Ascending aorta (tissue), 2 donors: ENCODE measurements at places on chromosomes 7 and 10.

DNA sequence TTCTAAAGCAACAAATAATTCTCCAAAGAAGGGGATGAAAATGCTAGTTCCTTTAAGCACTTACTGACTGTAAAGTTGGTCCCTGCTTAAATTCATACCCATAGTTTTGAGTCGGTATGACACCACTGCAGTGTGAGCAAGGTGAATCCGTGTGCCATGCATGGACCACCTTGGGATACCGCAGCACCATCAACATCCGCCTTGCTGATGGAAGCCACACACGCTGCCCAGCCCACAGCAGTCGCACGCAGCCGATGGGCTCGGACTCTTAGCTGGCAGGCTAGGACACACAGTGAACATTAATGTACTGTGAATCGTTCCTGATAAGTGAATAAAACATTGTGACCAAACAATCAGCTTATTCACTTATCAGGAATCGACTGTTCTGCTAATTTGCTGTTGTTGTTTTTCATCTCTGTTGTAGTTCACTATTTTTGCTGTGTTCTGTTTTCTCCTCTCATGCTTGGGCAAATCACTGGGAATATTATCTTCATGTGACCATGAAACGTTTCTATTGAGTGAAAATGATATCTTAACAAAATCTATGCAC, 275.5 kb downstream of the USP6NL start:
- H3K27ac ChIP-seq: no peak overlapping the region
- no peaks in the 10 kb centered on the region for H3K36me3 ChIP-seq
- no peaks in the 10 kb centered on the region for H3K4me1 ChIP-seq
- H3K27me3 ChIP-seq: no peaks in the 10 kb centered on the region
- no peak for DNase-seq
- H3K4me3 ChIP-seq: no peak overlapping the region

DNA sequence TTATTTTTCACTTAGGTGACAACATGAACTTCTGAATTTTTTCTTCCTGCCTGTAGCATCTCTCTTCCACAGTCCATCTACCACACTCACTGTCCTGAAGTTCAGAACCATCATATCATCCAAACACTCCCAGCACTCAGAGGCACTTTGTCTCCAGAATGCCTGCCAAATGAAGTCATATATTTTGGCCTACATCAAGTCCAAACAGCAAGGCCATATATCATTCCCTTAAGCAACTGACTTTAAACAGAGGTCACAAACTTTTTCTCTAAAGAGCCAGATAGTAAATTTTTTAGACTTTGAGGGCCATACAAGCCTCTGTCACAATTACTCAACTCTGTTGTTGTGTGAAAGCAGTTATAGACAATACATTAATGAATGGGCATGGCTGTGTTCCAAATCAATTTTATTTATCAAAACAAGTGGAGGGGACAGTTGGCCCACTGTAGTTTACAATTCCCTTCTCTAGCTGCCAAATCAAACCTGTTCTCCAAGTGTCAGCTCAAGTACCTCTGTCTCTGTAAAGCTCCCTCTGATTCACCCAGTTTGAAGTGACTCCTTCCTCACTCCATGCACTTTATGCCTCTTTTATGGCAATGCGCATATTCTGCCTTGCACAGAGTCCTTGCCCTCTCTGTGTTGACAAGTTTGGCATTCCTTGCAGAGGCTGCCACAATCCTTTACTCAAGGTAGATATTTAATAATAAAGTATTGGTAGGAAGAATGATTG, 305.7 kb downstream of the FZD1 start:
- no peak overlapping the region for H3K4me3 ChIP-seq
- no peak overlapping the region for H3K27ac ChIP-seq
- H3K36me3 ChIP-seq: no peaks in the 10 kb centered on the region
- H3K4me1 ChIP-seq: peaks cover 10% of the 10 kb centered on the region
- H3K27me3 ChIP-seq: no peaks in the 10 kb centered on the region
- no peak for DNase-seq

GRCh38 chr10:77442699-77443189, 194.9 kb downstream of the KCNMA1 start:
- no peaks in the 10 kb centered on the region for H3K36me3 ChIP-seq
- no peak overlapping the region for H3K27ac ChIP-seq
- H3K4me1 ChIP-seq: peaks cover 4% of the 10 kb centered on the region
- no peak for DNase-seq

- H3K27ac ChIP-seq: no peak overlapping the region
- H3K27me3 ChIP-seq: peaks cover 10% of the 10 kb centered on the region
- H3K4me1 ChIP-seq: peaks cover 2% of the 10 kb centered on the region
- H3K36me3 ChIP-seq: no peaks in the 10 kb centered on the region
- H3K4me3 ChIP-seq: no peak overlapping the region
Observed at GRCh38 chr7:1659696-1660095, 10.4 kb upstream of the ELFN1 start.

DNA sequence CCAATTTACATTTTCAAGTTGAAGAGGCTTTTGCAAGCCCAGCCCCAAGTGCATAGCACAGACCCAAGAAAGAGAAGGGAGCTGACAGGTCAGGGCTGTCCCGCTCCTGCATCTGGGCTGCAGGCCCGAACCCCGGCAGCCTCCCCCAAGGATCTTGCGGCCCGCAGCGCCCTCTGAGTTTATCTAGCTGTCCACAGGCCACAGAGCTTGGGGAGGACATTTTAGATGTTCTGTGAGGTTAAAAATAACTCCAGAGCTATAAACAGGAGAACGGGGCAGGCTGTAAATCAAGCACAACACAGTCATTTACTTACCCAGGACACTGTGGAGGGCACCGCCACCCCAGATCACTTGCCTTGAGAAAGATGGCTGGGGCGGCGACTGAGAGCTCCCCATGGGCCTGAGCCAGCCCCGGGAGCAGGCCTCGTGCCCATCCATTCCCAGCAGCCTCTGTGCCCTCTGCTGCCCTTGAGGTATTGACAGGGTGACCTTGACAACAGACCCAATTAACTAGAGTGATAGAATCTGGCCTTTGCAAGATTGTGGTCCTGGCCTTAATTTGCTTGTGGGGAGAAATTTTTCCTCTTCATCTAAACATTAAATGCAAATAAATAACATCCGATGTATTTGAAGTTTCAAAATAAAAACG, 563.0 kb downstream of the TCERG1L start:
- no peaks in the 10 kb centered on the region for H3K27me3 ChIP-seq
- no peaks in the 10 kb centered on the region for H3K4me1 ChIP-seq
- no peaks in the 10 kb centered on the region for H3K36me3 ChIP-seq
- peak; percentile 37 for DNase-seq
- no peak overlapping the region for H3K4me3 ChIP-seq

DNA sequence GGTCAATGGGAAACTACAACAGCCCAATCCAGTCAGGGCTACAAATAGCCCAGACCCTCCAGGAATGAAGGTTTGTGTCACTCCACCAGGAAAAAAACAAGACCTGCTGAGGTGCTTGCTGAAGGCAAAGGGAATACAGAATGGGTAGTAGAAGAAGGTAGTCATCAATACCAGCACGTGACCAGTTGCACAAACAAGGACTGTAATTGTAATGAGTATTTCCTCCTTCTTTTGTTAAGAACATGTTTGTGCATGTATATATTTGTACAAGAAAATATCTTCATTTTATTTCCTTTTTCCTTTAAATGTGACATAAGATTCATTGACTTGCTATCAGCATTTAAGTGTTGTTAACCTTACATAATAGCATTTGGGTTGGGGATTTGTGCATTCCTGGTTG, 229.3 kb downstream of the IMMP2L start:
- no peaks in the 10 kb centered on the region for H3K4me1 ChIP-seq
- H3K27me3 ChIP-seq: no peaks in the 10 kb centered on the region
- H3K4me3 ChIP-seq: no peak overlapping the region
- no peaks in the 10 kb centered on the region for H3K36me3 ChIP-seq

DNA sequence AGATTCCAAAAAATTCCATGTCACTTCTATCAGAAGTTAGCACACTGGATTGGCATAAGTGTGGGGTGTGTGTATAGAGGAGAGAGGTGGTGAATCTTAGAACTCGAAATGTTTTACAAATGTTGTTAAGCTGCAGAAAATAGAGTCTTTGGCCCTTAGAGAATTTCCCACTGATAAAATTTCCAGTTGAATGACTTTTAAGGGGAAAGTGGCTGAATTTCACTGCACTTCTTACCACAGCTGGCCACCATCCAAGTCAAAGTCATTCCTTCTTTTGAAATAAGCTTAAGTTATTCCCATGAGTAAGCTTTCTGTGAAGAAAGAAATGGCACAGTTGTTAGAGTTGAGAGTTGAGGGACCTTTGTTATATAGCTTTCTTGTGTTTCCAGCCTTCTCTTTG, 13.9 kb downstream of the VCL start:
- H3K27ac ChIP-seq: peak overlapping the region; percentile 53
- no peak overlapping the region for H3K4me3 ChIP-seq
- H3K4me1 ChIP-seq: peaks cover 6% of the 10 kb centered on the region
- no peaks in the 10 kb centered on the region for H3K36me3 ChIP-seq
- peak; percentile 71 for DNase-seq

DNA sequence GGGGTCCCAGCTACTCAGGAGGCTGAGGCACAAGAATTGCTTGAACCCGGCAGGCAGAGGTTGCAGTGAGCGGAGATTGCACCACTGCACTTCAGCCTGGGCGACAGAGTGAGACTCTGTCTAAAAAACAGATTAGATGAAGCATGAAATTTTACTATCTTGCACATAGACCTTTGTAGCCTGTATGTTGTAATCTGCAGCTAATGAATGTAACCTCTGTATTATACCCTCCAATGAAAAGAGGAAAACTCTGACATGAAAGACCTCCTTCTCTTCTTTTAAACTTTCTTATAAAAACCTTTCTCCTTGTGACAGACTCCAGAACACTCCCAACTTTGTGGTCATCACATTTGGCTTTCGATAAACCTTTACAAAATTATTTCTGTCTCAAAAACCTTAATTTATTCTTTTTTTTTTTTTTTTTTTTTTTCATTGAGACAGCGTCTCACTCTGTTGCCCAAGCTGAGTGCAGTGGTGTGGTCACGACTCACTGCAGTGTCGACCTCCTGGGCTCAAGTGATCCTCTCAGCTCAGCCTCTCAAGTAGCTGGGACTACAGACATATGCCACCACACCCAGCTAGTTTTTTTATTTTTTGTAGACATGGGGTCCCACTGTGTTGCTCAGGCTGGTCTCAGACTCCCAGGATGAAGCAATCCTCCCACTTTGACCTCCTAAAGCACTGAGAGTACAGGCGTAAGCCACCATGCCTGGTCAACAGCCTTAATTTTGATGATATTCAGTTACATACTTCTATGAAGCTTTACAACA, 97.4 kb downstream of the SVOPL start:
- no peaks in the 10 kb centered on the region for H3K27me3 ChIP-seq
- no peaks in the 10 kb centered on the region for H3K36me3 ChIP-seq
- no peaks in the 10 kb centered on the region for H3K4me1 ChIP-seq
- no peak overlapping the region for H3K27ac ChIP-seq

DNA sequence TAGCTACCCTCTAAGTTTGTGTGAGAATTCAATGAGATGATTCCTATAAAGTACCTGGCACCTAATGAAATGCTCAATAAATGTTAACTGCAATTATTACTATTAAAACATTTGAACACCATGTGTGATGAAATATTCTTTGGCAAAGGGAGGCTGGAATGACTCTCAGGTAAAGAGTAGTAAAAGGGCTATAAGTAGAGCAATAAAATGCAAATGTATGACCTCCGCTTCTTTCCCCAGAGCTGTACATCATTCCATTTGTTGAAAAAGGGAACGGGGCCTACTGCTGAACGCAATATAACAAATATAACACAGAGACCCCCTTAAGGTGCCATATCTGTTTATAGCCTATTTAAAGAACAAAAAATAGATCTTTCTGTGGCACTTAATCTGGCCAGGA, 27.8 kb downstream of the CELF2 start:
- H3K27ac ChIP-seq: no peak overlapping the region
- no peak for DNase-seq
- peaks cover 25% of the 10 kb centered on the region for H3K4me1 ChIP-seq
- H3K4me3 ChIP-seq: no peak overlapping the region
- no peaks in the 10 kb centered on the region for H3K27me3 ChIP-seq

DNA sequence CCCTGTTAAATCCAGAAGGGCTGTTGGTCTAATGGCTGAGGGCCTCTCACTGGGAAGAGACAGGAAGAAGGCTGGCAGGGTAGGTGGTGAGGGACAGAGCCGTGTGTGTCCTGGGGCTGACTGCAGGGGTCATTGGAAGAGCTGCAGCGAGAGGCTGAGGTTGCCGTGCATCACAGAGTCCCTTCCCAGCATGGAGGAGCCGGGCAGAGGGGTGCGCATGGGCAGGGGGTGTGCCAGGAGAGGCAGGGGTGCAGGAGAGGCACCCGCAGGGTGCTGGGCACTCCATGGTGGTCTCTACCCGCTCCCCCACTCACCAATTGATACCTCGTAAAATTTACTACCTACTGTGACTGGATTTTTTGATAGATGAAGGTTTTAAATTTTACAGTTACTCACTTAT, 124.3 kb downstream of the ACTR3B start:
- no peaks in the 10 kb centered on the region for H3K4me1 ChIP-seq
- H3K36me3 ChIP-seq: no peaks in the 10 kb centered on the region
- no peak overlapping the region for H3K4me3 ChIP-seq
- no peaks in the 10 kb centered on the region for H3K27me3 ChIP-seq
- H3K27ac ChIP-seq: no peak overlapping the region
- peak; percentile 45 for DNase-seq

DNA sequence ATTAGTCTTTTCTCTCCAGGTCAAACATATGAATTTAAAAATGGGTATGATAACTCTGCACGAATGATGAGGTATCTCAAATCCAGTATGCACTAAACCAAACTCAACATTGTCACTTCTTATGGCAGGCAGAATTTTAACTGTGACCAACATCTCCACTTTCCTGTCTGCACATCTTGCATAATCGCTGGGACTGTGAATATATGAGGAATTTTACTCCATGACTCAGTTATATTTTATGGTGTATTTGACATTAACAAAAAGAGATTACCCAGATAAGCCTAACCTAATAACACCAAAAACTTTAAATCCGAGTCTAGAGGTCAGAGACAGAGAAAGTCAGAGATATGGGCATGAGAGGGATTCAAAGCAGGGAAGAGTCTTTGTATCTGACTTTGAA, 454.5 kb upstream of the SEMA3D start:
- H3K27me3 ChIP-seq: no peaks in the 10 kb centered on the region
- H3K36me3 ChIP-seq: no peaks in the 10 kb centered on the region
- H3K27ac ChIP-seq: no peak overlapping the region
- no peak overlapping the region for H3K4me3 ChIP-seq

DNA sequence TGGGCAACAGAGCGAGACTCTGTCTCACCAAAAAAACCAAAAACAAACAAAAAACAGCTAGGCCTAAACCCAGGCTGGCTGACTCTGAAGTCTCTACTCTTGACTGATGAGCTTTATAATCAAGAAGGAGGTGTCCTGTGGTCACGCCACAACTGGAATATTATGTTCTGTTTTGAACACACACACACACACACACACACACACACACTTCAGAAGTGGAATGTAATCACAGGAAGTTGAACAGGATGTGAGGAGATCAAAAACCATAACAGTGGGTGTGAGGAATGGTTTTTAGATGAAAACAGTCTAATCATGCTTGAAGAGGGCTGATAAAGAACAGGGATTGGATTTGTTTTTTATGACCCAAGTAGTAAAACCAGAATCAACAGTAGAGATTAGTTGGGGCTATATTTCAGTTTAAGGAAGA, 51.1 kb upstream of the IL6 start:
- H3K4me3 ChIP-seq: no peak overlapping the region
- H3K27me3 ChIP-seq: no peaks in the 10 kb centered on the region
- H3K36me3 ChIP-seq: no peaks in the 10 kb centered on the region
- H3K27ac ChIP-seq: no peak overlapping the region
- peaks cover 2% of the 10 kb centered on the region for H3K4me1 ChIP-seq
